ENCODE measurements at places on chromosomes 13 and 19.

DNA sequence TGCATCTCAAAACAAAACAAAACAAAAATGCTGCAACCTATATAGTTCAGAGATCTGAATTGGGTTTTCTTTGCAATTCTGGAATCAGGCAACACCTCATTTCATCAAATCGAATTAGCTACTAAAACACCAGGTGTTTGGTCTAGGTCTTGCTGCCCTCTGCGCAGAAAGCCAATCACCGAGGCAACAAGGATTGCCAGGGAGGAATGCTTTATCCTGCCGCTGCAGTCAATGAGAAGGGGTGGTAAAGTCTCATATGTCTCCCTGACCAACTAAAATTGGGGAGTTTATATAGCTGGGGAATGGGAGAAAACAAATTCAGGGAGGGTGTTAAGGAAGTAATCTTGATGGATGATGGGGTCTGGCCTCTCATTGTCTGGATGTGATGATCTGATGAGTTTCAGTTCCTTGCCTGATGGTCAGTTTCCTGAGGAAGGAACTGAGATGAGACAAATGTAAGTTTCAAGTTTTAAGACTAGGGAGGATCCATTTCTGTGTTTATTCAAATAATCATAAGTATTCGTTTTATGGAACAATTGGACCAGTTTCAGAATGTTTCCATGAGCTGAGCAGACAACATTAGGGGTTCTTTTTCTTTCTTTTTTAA lies 5.0 kb upstream of the YJU2 start:
- no peak for DNase-seq

DNA sequence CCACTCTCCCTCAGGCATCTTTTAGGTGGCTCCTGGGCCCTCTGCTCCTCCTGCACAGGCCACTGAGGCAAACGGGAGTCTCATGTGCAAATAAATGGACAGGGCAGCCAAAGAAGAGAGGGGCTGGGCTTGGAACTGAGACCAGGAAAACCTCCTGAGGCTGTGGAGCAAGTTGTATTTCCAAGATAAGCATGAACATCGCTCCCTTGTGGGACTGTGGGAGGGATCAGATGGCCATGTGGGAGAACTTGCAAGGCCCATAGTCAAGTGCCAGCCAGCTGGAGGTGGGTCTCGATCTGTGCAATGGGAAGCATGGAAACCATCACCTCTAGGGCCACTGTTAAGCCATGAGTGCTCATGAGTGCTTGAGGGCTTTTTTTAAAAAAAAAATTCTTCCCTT lies 24.9 kb downstream of the MED26 start:
- DNase-seq = no peak

DNA sequence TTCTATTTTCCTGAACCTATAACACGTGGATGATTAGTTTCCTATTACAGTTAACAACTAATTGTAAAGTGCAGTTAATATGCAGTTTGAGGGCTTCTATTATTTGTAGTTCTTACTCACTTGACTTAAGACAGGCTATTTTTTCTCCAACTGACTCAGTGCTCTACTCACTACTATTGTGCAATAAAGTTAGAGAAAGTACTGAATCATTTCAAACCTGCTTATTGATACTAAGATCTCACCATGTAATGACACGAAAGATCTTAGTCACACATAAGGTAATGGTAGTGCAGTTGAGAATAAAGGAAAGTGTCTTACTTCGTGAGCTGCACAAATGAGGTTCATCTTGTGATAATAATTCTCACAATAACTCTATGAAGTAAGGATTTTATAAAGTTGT lies 22.8 kb upstream of the ITM2B start:
- DNase-seq = no peak

DNA sequence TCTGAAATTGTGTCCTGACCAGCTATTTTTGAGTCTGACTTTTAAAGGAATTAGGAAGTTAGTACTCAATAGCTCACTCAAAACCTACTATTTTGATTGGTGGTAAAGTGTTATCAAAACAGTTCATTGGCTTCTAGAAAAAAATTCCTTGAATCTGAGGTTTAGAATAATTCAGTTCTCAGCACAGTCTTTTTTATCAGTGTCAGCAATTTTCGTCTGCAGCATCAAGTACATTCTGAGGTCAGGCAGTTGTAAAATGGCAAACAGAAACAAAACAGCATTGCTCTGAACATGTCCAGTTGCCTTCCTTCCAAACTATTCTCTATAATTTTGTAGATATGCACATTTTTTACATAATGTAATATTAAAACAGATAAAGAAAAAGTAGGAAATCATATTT lies 1644.1 kb downstream of the SLITRK5 start:
- no peak for DNase-seq

- DNase-seq = no peak
Measured at GRCh38 chr19:46959894-46960556, 59.6 kb upstream of the NPAS1 start.
